ENCODE measurements at places on chromosomes 6 and 20.

DNA sequence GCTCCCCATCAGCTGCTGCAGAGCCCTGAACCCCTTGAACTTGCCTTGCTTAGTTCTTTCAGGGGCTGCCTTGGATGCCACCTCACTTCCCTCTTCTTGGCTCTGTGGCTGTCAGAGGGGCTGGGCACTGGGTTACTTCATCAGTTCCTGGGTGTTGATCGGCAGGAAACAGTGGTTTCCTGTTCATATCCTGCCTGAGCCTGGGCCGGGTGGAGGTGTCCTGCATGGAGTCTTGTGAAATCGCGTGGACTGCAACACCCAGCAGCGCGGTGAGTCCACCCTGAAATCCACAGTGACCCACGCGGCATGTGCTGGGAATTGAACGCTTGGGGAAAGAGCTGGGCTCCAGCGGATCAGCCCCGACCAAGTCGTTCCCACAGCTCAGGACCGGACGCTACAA lies 97.5 kb downstream of the CDH26 start:
- DNase-seq: no peak

GRCh38 chr20:16206817-16207216 lies 366.4 kb downstream of the KIF16B start:
- DNase-seq: no peak

DNA sequence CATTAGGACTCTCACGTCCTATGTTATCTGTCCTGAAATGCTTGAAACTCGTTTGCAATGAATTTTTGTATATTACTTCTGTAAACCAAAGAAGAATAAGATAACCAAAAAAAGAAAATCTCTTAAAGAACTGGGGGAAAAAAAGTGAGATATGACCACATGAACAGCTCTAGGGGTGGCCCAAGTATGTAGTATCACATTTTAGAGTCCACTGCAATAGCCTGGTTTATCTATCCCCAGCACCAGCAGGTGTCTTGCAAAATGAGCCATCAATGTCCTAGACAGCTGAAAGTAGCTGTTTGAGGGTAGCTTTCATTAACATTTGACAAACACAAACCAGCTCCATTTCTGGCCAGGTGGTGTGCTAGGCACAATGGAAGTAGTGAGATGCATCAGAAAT lies 102.8 kb downstream of the PXDC1 start:
- no peak for DNase-seq

- DNase-seq: no peak
These were observed 52.1 kb upstream of the BEND6 start for GRCh38 chr6:56902641-56903464.
